Activated CD4-positive, CD25-positive, alpha-beta regulatory T cell (primary cell): ENCODE measurements at places on chromosomes 3 and 15.

DNA sequence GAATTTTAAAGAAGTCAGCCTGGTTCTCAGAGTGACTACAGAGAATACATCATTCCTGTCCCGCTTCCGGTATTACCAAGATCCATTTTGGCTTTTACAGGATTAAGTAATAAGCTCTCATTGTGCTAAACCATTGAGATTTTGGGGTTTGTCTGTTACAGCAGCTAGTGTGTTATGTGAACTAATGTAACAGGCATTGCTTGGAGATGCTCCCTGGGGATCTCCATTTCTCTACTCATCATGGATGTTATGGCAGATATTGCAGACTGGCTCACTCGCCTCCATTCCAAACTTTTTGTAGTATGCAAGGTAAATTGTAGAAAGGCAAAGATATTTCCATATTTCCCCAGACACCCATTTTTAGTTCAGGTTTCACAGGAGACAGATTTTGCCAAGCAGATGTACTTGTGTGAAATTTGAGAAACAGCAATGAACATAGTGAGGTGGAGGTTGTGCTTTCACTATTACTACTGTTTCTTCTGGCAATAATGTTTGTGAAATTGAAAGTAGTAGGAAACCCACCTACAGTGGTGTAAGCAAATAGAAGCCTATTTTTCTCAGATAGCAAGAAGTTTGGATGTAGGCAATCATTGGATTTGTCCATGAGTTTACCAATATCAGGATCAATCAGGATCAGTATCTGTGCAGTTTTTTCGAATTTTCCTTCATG is 177.1 kb upstream of the GALNT15 start:
- DNase-seq = no peak

GRCh38 chr15:62118520-62119226 is 46.4 kb downstream of the C2CD4B start:
- no peak for DNase-seq

DNA sequence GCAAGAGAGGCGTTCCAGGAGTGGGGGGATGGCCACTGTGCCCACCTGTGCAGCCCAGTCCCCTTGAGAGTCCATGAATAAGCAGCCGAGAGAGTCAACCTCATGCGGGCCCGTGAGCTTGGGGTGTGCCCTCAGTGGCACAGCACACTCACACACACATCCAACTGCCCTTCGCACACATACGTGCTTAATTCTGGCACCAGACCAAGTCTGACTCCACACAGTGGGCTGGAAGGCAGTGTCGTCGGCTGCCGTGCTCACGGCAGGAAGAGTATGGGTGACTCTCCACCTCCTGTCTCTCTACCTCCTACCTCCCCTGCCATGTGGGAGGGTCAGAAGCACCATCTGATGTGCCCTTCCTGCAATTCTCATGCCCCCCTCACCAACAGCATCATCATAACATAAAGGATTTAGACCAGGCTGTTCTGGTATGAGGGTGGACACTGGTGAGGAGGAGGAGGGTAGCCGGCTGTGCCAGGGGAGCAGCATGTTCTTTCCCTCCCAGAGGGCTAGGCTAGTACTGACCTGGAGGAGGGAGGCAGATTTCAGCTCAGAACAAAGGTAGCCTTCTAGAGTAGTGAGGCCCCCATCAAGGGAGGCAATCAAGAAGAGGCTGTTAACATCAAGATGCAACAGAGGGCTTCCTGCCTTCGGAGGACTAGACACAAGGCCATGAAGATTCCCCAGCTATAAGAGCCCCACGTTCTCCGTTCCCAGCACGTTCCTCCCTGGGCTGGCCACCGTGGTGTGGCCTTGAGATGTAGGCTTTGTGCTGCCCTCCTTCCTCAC is 5.3 kb upstream of the STRA6 start:
- DNase-seq = no peak

DNA sequence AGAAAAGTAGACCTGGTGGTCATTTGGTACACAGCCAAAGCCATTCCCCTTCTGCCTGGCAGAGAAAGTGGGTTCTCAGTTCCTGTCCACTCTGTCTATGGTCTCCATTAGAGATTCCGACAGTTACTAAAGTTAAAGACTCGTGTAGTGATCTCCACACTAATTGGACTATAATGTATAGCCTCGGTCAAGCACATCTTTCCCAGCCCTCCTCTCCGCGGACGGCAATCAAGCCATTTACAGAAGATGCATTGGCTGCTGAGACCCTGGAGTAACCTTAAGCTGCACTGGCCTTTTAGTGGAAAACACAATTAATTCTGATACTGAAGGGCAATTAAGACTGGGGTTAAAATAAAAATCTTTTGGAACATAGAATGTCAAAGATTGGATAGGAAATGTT is 865.3 kb downstream of the MCTP2 start:
- DNase-seq = no peak

GRCh38 chr3:186218421-186218820 is 109.5 kb upstream of the ETV5 start:
- no peak for DNase-seq
